Nucleus accumbens (tissue), 56 donors: ENCODE measurements at places on chromosomes 1 and 21.

DNA sequence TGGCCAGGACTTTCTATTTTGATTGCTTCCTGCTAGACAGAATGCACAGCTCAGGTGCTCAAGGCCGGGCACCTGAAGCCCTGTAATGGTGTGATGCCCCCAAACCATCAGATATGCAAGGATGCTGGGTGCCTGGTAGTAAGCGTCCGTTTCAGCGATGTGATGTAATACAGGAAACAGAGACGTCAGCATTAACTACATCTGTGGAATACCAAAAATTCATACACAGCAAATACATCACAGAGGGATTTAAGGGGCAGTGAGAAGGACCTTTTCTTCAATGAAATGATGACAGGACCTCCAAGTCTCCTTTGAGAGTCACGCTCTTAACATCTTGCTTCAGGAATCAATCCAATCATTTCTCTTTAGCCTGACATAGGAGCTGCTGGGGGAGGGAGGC lies 64.4 kb downstream of the SIM2 start:
- no peak for DNase-seq

DNA sequence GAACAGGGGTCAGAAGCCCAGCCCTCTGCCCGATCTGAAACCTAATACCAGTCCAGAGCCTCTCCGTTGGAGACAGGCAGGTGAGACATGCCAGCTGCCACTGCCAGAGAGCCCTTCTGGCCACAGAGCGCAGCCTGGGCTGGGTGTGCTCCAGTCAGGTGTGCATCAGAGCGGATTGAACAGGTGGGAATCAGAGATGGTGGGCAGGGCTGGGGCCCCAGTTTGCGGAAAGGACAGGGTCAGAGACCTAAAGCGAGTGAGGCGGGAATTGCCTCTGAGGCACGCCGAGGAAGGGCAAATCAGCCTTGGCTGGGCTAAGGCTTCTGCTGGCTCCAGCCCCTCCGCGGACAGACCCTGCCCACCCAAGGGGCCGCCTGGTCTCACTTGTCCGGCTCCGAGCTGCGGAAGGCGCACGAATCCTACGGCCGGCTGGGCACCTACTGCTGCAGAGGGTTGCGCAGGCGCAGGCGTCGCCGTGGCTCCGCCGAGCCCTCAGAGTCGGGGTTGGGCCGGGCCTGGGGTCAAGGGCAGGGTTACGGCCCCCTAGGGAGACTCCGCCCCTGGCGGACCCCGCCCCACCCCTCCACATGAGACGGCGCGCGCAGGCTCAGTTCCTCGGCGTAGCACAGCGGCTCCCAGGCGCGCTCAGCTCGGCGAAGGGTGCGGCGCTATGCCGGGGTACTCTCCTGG lies 10.3 kb downstream of the CPLANE2 start:
- DNase-seq: no peak

DNA sequence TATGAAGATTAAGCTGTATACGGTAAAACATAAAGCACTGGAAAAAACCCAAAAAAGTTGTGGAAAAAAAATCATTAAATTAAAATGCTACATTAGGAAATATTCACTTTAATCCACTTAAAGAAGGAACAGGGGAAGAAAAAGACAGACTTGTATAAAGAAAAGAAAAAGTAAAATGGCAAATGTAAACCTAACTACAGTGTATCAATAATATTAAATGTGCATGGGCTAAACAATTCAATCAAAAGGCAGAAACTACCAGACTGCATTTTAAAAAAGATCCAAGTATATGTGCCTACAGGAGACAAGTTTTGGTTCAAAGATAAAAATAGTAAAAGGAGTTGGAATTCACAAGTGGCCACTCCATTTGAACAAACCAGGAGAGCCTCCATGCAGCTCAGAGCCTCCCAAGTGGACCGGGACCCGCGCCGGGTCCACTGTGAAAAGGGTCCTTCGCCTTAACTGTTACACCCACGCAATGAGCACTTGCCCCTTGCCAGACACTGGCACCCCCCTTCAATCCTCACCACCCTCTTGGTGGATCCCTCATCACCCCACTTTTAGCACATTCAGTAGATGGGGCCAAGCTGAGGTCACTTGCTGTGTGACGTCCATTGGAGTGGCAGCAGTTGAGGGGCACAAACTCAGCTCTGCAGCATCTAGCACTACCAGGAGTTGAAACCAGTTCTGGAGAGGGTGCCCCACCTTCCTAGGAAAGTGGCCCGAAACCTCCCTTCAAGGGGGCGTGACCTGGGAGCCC lies 898 bp downstream of the C1orf174 start:
- no peak for DNase-seq

- DNase-seq: no peak
Measured at GRCh38 chr1:6378096-6378746, 15.3 kb downstream of the ACOT7 start.

DNA sequence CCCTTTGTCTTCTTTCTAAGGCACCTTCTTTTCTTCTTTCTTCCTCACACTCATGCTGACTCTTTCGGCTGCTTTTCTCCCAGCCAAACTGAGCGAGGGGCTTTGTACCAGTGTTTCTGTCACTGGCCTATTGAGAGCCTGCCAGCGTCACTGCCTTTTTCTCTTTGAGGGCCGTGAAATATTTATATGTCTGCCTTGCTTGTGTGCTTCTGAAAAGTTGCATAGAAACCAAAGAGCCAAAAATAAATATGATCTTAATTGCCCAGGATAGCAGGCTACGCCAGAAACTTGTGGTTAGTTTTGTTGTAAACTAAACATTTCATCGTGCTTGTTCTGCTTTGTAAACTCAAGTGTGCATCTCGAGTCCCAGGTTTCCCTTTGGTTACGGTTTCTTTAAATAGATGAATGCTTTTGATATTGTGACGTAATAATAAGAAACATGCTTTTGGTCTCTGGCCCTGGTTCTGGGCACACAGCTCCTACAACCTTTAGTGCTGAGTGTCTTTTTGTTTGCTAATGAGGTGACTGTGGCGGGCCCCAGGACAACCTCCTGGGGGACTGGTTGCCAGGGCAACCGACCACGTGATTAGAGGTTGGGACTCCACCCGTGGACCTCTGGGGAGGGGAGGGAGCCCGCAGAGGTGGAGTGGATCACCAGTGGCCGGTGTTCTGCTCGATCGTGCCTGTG lies 10.8 kb downstream of the SLC37A1 start:
- no peak for DNase-seq

GRCh38 chr1:229991724-229992333 lies 75.2 kb upstream of the GALNT2 start:
- no peak for DNase-seq

- DNase-seq: no peak
Measured at GRCh38 chr1:66945316-66945715, 20.5 kb downstream of the MIER1 start.

GRCh38 chr1:111247125-111247838 lies 19.8 kb downstream of the CHI3L2 start:
- no peak for DNase-seq

- no peak for DNase-seq
Measured at GRCh38 chr1:84571150-84571535, 3.1 kb downstream of the CTBS start.

DNA sequence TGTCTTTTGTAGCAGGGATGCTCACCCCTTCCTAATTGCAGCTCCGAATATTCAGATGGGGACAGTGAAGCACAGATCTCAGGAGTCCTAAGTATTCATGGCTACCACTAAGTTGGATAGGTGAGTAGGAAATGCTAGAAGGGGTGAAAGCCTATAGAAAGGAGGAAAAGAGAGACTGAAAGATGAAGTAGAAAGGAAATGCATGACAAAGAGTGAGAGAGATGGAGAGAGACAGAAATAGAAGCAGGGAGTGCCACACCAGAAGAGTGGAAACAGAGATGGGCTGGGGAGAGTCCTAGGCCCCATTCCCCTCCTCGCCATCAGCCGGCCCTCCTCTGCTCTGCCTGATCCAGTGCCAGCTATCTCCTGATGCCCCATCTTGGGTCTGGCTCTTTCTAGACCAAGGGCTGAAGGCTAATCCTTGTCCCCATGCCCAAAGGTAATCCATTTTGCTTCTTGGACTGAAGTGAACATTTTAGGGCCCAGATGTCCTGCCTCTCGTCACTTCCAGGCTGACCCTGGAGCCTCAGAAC lies 2.0 kb downstream of the PEA15 start:
- DNase-seq: no peak

- no peak for DNase-seq
Measured at GRCh38 chr1:27686223-27686990, 14.4 kb upstream of the IFI6 start.

GRCh38 chr1:29057700-29058099 lies 66.0 kb downstream of the TMEM200B start:
- no peak for DNase-seq

GRCh38 chr1:30318413-30318812 lies 405.0 kb downstream of the MATN1 start:
- no peak for DNase-seq

GRCh38 chr1:185645162-185645640 lies 89.0 kb upstream of the HMCN1 start:
- DNase-seq: no peak

GRCh38 chr1:245843101-245843500 lies 664.0 kb downstream of the SMYD3 start:
- DNase-seq: no peak

- no peak for DNase-seq
Measured at GRCh38 chr1:225695578-225696337, 42.8 kb upstream of the ENAH start.

GRCh38 chr1:172885971-172886370 lies 164.8 kb downstream of the TNFSF18 start:
- no peak for DNase-seq

GRCh38 chr21:35926003-35926740 lies 134.2 kb downstream of the SETD4 start:
- DNase-seq: no peak

GRCh38 chr21:21230672-21231071 lies 232.5 kb downstream of the NCAM2 start:
- DNase-seq: no peak

GRCh38 chr1:222243902-222244301 lies 304.0 kb downstream of the HHIPL2 start:
- DNase-seq: no peak

DNA sequence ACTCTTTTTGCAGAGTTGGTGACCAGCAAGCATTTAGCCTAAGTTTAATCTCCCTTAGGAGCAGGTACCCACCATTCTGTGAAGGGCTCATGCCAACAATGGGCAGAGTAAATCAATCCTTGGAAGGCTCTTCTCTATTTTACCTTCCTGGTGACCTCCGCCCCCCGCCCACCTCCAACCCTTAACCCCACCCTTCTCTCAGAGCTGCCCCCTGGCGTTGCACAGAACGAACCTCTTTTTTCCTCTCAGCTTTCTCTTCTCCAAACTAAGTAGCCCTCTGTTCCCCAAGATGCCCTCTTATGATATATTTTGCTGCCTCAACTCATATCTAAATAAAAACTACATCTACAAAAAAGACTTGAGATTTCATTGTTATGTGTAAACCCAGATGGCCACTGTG lies 186.8 kb downstream of the SEC16B start:
- DNase-seq: no peak

DNA sequence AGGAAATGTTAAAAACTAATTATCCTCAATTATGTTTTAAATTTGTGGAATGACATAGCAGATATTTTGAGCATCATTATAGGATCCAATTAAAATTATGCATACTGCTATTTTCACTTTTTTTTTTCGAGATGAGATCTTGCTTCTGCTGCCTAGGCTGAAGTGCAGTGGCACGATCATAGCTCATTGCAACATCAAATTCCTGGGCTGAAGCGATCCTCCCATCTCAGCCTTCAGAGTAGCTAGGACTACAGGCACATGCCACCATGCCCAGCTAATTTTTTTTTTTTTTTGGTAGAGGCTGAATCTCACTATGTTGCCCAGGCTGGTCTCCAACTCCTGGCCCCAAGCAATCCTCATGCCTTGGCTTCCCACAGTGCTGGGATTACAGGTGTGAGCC lies 11.3 kb upstream of the SLC1A7 start:
- no peak for DNase-seq

- no peak for DNase-seq
Measured at GRCh38 chr1:209741889-209742288, 14.0 kb upstream of the TRAF3IP3 start.

DNA sequence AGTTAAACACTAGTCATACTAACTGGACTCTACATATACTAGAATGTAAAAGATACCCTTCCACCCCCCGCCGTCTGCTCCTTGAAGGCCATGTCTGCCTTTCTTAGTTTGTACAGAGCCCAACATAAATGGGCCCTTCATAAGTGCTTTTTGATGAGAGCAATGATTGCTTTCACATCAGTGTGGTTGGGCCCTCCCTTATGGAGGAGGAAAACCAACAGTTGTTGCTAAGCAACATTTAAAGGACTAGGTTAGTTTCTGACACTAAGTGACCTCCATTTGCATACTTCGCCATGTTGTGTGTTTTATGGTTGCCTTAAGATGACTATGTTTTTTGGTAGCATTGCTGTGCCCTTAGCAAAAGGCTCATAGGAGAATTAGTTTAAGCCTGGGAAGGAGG lies 182.0 kb upstream of the SGIP1 start:
- DNase-seq: no peak

GRCh38 chr1:177966199-177966598 lies 3.7 kb downstream of the SEC16B start:
- no peak for DNase-seq

- no peak for DNase-seq
Measured at GRCh38 chr1:45621501-45621836, 2.4 kb downstream of the CCDC17 start.
